ENCODE measurements at places on chromosomes 13 and 19.

DNA sequence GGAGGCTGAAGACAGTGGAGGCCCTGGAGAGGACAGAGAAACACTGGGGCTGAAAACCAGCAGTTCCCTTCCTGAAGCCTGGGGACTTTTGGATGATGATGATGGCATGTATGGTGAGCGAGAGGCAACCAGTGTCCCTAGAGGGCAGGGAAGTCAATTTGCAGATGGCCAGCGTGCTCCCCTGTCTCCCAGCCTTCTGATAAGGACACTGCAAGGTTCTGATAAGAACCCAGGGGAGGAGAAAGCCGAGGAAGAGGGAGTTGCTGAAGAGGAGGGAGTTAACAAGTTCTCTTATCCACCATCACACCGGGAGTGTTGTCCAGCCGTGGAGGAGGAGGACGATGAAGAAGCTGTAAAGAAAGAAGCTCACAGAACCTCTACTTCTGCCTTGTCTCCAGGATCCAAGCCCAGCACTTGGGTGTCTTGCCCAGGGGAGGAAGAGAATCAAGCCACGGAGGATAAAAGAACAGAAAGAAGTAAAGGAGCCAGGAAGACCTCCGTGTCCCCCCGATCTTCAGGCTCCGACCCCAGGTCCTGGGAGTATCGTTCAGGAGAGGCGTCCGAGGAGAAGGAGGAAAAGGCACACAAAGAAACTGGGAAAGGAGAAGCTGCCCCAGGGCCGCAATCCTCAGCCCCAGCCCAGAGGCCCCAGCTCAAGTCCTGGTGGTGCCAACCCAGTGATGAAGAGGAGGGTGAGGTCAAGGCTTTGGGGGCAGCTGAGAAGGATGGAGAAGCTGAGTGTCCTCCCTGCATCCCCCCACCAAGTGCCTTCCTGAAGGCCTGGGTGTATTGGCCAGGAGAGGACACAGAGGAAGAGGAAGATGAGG, 1.5 kb downstream of the PPP1R15A start:
- no peak for DNase-seq

DNA sequence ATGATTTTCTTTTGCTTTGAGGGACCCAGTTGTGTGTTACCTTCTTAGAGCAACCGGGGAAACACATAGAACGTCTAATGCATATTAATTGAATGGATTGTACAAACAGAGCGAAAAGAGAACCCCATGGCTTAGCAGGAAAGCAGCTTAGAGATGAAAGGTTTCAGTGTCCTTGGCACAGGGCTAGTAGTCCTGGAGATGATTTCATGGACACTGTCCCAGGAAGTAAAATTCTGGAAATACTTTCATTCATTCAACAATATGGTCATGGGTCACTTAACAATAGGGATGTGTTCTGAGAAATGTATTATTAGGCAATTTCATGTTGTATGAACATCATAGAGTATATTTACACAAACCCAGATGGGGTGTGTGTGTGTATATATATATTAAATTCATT, 9.7 kb upstream of the FUT2 start:
- DNase-seq: no peak

GRCh38 chr13:30157616-30157993, 149.7 kb downstream of the KATNAL1 start:
- no peak for DNase-seq

DNA sequence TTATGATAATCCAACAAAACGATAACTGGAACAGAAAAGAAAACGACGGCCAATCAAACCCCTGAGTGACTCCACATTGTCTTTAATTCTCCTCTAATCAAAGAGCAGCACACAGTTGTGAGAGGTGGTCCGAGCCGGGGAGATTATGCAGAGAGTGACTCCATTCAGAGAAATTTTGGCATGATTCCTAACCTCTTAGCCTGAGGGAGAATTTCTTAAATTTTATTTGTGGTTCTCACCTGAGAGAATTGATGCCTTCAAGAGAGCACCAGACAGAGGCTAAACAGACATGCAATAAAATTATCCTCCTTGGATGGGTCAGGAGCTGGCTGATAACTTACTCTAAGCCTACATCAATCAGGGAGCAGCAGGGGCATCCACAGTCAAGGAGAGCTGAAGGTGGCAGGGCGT, 310.0 kb upstream of the KLF12 start:
- no peak for DNase-seq

DNA sequence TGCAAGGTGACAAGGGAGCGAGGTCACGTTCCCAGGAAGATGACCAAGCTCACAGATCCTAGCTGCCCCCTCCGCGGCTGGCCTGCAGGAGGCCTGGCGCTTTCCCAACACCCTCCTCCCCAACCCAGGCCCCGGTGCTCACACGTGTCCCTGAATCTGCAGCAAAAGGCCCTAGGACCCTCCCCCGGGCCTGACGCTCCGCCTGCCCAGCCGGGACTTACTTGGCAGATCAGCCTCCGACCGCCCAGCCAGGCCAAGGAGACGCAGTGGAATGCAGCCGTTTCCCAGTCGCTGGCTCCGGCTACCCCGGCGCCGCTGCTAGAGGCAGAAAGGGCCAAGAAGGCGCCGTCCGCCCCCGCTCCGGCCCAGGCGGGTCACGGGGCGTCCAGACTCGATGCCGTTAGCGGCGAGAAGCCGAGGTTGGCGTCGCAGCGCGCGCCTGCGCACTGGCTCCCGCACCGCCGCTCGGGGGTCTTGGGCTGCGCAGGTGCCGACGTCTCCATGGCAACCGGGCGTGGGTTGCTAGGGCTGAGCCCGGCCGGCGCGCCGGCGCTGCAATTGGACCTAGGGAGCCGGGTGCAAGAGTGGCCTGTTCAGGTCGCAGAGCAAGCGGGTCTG, at the start of gene PNMA8A:
Gene PNMA8A, minus strand, starts transcription at position 448 of the 618 bp plus-strand sequence. CDS start 528 bp downstream, outside the sequence.
- DNase-seq: no peak

DNA sequence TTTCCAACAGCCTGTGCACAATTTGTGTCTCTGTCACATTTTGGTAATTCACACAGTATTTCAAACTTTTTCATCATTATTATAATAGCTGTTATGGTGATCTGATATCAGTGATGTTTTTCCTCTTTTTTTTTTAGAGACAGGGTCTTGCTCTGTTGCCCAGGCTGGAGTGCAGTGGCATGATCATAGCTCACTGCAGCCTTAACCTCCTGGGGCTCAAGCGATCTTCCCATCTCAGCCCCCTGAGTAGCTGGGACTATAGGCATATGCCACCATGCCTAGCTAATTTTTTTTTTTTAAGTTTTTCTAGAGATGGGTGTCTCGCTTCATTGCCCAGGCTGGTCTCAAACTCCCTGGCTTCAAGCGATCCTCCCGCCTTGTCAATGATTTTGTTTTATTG, 5.8 kb downstream of the MARK4 start:
- no peak for DNase-seq

GRCh38 chr13:97753942-97754670, 199.4 kb upstream of the IPO5 start:
- DNase-seq: peak; percentile 3

DNA sequence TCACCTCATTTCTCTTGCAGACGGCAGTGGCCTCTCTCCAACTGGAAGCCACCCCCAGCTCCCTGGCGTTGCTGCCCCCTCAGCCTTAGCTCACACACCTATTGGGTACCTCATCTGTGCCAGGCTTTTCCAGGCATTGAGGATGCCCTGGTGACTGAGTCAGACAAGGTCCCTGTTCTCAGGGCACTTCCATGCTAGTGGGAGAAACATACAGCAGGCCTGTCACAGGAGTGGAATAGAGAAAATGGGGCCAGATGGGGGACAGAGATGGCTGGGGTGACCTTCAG, 33.9 kb downstream of the CAPN12 start:
- DNase-seq: no peak

DNA sequence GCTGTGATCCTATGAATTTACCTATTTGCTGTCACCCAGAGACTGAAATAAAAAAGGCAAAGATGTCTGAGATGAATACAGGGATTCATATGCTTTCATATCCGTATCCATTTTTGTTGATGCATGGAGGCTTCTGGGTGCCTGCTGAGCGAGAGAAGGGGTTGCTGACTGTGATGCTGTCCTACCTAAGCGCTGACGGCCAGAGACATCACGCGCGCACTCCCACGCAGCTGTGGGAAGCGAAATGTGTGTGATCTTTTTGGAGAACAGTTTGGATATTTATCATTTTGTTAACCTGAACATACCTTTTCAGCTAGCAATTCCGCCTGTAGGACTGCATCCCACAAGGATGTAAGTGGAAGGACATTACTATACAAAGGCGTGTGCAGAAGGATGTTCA, 23.9 kb downstream of the TSHZ3 start:
- no peak for DNase-seq

- peak; percentile 41 for DNase-seq
These were observed 17.0 kb downstream of the KL start for GRCh38 chr13:33033051-33033812.

DNA sequence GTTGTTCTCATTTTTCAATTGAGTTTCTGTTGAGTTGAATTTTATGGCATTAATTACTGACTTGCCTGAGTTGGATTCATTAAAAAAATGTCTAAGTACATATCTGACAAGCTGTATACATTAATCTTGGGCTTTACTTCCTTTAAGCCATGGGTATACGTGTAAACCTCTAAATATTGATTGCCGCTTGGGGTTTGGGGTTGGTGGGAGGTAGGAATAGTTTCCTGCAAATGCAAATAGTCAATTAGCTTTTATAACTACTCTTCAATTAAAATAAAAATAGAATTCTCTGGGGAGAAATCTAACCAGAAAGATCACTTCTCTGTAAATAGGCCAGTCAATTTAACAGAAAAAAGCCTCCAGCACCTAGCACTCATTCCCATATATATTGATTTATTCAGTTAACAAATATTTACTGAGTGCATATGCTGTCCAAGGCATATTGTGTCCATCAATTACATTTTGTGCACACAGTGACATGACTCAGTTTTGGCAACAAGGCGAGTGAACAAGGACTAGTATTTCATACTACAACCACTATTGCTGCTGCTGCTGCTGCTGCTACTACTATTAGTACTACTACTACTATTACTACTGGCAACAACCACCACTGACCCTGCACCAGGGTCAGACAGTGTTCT, 306.8 kb downstream of the RFC3 start:
- no peak for DNase-seq

DNA sequence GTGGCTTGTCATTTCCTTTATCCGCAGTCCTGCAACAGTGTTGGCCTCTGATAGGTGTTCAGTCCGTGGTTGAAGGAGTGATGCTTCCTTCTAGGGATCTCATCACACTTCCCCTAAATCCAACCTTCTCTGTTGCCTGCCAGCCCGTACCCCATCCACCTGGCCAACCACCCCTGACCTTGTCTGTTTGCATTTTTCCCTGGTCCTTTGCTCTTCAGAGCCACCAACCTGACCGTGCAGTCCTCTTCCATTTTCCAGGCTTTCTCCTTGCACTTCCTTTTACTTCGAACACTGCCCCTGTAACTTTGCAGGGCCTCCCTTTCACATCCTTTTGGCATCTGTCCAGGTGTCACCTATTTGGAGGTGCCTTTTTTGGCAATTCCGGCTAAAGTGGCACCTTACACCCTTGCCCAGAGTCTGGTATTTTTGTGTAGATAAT, 696 bp downstream of the ZNF460 start:
- DNase-seq: no peak

DNA sequence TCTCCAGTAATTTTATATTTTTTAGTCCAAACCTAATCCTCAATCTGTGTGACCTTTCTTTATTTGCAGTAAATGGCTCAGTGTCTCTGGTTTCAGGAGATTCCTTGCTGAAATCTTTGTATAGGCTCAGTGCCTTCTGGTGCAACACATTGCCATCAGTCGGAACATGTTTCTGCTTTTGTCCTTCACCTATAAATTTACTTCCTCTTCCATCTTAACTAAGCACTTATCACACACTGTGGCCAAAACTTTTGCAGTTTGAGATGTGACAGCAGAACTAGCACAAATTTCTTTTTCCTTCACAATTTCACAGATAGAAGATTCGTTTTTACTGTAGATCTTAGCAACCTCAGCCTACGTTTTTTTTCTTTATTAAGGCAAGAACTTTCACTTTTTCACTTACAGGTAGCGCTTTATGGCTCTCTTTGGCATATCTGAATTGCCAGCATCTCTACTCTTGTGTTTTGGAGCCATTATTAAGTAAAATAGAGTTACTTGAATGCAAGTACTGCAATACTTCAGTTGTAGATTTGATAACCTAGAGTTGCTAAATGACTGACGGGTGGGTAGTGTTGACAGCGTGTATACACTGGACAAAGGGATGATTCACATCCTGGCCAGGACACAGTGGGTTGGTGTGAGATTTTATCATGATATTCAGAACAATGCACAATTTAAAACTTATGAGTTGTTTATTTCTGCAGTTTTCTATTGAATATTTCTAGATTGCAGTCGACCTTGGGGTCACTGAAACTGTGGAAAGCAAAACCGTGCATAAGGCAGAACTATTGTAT, 44.3 kb downstream of the NDFIP2 start:
- no peak for DNase-seq

DNA sequence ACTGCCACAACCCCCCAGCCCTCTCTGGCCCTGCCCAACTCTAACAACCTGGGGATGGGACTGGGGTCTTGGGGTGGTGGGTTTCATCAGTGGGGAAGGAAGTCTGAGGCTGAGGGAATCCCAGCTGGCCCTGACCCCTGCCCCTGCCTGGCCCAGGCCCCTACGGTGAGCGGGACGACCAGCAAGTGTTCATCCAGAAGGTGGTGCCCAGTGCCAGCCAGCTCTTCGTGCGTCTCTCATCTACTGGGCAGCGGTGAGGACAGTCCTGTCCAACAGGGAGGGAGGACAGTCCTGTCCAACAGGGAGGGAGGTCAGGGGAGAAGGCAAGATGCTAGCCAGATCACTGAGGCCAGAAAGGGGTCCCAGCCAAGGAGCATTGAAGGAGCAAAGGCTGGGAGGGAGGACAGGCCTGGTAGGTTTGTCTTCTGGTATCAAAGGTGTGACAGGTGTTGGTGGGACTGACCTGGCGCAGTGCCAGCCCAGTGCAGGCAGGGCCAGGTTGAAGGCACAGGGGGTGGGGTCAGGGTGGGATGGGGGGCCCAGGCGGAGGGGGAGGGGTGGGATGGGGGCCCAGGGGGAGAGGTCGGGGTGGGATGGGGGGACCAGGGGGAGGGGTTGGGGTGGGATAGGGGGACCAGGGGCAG, 12.1 kb upstream of the LTBP4 start:
- no peak for DNase-seq

- peak; percentile 72 for DNase-seq
These were observed 2.7 kb upstream of the SNAPC2 start for GRCh38 chr19:7917267-7918061.

All from activated CD4-positive, alpha-beta T cell treated with anti-CD3 and anti-CD28 coated beads for 48 hours (primary cell).